ENCODE measurements at places on chromosomes 13 and 19. TPM values are rescaled to one million over a fixed set of nuclear protein-coding genes. Genes with fewer than 3 reads are reported as not detected.

Gene KANK3
- total RNA-seq, result 1.6 TPM

Gene ZNF793
- 4.4 TPM for total RNA-seq

Gene GRK1
- total RNA-seq, result not detected

Gene NCAN
- total RNA-seq, result not detected

Gene TYK2
- 51.1 TPM for total RNA-seq

Gene SLC10A2
- not detected for total RNA-seq

Gene URAD
- total RNA-seq, result not detected

Gene NEK3
- 4.3 TPM for total RNA-seq

Gene CEACAM4
- 0.24 TPM for total RNA-seq

Gene LMO7
- 156 TPM for total RNA-seq

Gene SULT2A1
- not detected for total RNA-seq

Gene ZNF599
- 2.7 TPM for total RNA-seq

Gene AMH
- total RNA-seq, result 0.56 TPM

Gene KCNJ14
- total RNA-seq, result 0.76 TPM

Gene SOX1
- not detected for total RNA-seq

Gene CAMSAP3
- 21.2 TPM for total RNA-seq

Gene RNU6-9
- not detected for total RNA-seq

Gene LGALS14
- total RNA-seq, result not detected

Gene ZNF433
- 4.0 TPM for total RNA-seq

Gene ADGRE1
- not detected for total RNA-seq

Gene TRAPPC5
- total RNA-seq, result 127 TPM

Gene TMEM38A
- total RNA-seq, result 1.6 TPM

Data from esophagus mucosa (tissue), 1 donor.